ENCODE measurements at places on chromosomes 11 and 22. TPM values are rescaled to one million over a fixed set of nuclear protein-coding genes. Genes with fewer than 3 reads are reported as not detected.

Gene MGAT3
- total RNA-seq, result not detected

Gene MRGPRX3
- total RNA-seq, result not detected

Gene LRRC55
- total RNA-seq, result not detected

Gene AGBL2
- total RNA-seq, result 0.07 TPM

Gene TMEM80
- 13.1 TPM for total RNA-seq

Gene CLCF1
- total RNA-seq, result 2.3 TPM

Gene TEX54
- not detected for total RNA-seq

Gene MMP10
- total RNA-seq, result 2.4 TPM

Gene CABP4
- 1.1 TPM for total RNA-seq

Gene CASP5
- 0.72 TPM for total RNA-seq

Gene CCDC89
- not detected for total RNA-seq

Gene DLG2
- total RNA-seq, result 1.1 TPM

Gene FAM76B
- total RNA-seq, result 29.1 TPM

Gene NCF4
- not detected for total RNA-seq

Gene KIAA1671
- total RNA-seq, result 63.3 TPM

All from thoracic aorta endothelial cell (primary cell).